ENCODE measurements at places on chromosomes 6 and 20.

- DNase-seq: no peak
These were observed 770.8 kb downstream of the EPHA7 start for GRCh38 chr6:92648364-92649086.

DNA sequence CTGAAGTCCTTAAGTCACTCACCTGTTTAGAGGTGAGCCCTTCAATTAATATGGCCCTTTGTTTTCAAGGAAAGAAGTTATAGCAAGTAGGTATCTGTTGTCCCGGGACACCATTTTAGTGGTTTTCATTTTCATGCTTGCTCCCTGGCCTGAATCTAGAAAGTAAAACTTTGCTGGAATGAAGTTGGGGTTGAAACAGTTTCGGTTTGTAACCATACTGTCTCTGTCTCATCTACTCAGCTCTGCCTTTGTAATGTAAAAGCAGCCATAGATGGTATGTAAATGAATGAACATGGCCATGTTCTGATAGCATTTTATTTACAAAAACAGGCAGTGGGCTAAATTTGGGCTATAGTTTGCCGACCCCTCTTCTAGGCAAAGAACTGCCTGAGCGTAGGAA lies 64.9 kb upstream of the GNRH2 start:
- no peak for DNase-seq

DNA sequence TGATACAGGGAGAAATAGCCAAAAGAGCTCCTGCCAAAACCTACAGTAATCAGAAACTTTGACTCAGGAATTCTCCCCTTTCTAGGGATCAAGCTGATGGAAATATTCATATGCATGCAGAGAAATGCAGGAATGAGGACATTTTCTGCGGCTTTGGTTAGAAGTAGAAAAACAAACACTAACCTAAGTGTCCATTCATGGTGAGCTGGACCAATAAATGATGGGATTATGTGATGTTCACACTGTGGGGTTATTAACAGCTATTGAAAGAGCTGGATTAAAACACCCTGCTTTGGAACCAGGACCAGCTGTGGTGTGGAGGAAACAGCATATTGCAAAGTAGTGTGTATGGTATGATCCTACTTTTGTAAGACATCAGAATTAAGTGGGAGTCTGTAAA lies 143.1 kb downstream of the SYCP2 start:
- no peak for DNase-seq

- no peak for DNase-seq
These were observed 27.2 kb upstream of the SPACA1 start for GRCh38 chr6:88020439-88020838.

- DNase-seq: no peak
These were observed 1.2 kb upstream of the SYNJ2 start for GRCh38 chr6:157980288-157981131.

Measured in dorsolateral prefrontal cortex (tissue), 122 donors.